ENCODE measurements at places on chromosomes 5 and 9.

DNA sequence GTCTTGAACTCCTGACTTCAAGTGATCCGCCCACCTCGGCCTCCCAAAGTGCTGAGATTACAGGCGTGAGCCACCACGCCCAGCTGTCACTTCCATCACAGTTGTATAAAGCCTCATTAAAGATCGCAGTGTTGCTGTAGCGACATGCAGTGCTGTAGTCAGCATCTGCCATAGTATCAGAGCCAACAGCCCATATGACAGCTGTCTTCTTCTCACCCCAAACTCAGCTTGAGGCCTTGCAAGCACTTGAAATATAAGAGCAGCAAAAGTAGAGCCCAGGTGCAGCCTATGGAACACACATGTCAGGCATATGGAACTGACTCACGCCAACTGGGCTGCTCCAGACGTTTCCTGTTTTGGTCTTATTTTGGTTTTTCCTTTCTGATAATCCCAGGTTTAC is 167.8 kb downstream of the TRIO start:
- DNase-seq = no peak

DNA sequence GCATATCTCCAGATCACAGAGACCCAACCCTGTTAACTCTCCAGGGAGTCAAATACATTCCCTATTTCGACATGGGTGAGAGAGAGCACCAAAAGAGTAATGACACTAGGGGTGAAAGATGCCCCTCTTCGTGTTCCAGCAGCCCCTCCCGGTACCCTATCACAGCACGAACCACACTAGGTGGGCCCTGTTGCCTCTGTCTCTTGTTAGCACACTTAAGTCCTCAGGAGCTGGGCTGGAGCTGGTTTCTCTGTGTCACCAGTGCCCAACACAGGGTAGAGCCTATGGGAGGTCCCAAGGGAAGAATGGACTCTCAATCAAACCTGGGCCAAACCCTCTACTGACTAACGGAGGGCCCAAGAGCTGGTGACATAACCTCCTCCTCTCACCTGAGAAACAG is 1.2 kb downstream of the CDK20 start:
- DNase-seq = no peak

DNA sequence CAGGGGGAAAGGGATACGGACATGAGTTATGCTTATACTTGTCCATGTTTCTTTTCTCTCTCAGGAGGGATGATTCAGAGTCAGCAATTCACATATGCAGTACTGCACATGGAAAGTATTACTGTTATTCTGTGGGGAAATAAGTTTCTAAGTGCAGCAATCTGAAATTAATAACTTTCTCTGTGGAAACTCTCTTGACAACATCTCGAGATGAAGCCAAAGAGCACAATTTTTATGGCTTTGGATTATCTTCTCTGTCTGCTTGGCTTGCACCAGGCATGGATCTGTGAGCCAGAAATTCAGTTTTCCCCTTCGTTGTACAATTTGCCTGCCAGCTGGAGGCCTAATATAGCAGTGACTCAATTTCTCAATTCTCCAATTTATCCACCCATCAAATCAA is 2.5 kb upstream of the NDFIP1 start:
- no peak for DNase-seq

GRCh38 chr9:101383361-101383760 is 1.4 kb downstream of the BAAT start:
- DNase-seq = no peak

- no peak for DNase-seq
These were observed 143.3 kb upstream of the IRX2 start for GRCh38 chr5:2894736-2895135.

DNA sequence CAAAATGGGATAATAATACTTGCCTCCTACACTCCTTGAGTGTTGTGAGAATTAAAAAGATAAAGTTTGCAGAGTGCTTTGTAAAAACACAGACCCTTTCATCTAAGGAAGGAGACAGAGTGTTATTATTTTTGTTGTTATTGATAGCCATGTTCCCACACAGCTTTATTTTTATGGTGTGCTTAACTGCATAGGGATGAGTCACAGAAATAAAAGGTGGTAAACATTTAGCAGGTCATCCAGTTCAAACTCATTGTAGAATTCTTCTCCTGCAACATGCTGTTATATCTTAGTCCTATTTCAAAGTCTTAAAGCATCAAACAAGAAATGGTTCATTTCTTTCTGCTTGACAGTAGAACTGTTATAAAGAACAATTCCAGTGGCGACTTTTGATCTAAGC is 367.5 kb upstream of the ACTBL2 start:
- DNase-seq = no peak

DNA sequence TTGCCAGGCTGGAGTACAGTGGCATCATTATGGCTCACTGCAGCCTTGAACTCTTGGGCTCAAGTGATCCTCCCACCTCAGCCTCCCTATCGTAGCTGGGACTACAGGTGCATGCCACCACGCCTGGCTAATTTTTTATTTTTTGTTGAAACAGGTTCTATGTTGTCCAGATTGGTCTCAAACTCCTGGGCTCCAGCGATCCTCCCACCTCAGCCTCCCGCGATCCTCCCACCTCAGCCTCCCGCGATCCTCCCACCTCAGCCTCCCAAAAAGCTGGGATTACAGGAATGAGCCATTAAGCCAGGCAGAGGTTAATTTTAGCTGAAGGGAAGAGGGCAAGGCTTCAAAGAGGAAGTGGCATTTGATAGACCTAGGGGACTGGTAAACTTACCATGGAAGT is 32.8 kb upstream of the CCNB1 start:
- no peak for DNase-seq

DNA sequence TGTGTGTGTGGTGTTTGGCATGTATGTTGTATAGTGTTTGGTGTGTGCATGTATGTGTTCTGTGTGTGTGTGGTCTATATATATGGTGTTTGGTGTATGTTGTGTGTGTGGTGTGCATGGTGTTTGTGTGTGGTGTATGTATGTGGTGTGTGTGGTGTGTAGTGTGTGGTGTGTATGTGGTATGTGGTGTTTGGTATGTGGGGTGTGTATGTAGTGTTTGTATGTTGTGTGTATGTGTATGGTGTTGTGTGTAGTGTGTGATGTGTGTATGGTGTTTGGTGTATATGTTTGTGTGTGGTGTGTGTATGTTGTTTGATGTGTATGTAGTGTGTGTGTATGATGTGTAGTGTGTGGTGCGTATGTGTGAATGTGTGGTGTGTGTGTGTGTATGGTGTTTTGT is 78.8 kb downstream of the HMCN2 start:
- no peak for DNase-seq

DNA sequence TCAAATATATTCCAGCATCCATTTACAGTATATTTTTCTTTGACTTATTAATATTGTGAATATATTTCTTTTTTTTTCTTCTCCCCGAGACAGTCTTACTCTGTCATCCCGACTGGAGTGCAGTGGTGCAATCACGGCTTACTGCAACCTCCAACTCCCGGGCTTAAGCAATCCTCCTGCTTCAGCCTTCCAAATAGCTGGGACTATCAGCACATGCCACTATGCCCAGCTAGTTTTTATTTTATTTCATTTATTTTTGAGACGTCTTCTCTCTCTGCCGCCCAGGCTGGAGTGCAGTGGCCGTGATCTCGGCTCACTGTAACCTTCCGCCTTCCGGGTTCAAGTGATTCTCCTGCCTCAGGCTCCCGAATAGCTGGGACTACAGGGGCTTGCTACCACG is 7.4 kb upstream of the GLIPR2 start:
- DNase-seq = no peak

DNA sequence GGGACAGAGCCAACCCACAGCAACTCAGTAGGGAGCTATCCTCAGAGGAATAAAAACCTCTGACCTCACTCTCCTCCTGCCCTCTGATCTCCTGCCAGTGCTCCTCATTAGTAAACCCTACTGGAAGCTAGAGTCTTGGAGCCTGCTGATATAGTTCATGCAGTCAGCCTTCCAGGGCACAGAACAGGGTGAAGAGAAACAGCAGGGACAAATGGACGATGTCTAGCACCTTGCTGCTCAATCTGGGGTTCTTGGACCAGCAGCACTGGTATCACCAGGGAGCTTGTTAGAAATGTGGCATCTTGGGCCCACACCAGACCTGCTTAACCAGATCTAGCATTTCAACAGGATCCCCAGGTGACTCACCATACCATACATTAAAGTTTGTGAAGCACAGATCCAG is 5.5 kb upstream of the GALNT12 start:
- no peak for DNase-seq

GRCh38 chr5:136605638-136606037 is 240.3 kb upstream of the TRPC7 start:
- DNase-seq = no peak

GRCh38 chr9:36357639-36358038 is 42.4 kb downstream of the RNF38 start:
- no peak for DNase-seq

GRCh38 chr5:90932052-90932699 is 373.6 kb downstream of the ADGRV1 start:
- DNase-seq = peak; percentile 22

- DNase-seq = no peak
These were observed 220.0 kb downstream of the PDE4D start for GRCh38 chr5:59673438-59674058.

- DNase-seq = no peak
These were observed 250.4 kb downstream of the LRRC70 start for GRCh38 chr5:62828742-62829603.

- DNase-seq = no peak
These were observed 1329.5 kb upstream of the WWC1 start for GRCh38 chr5:166961913-166962312.
